T-helper 17 cell (primary cell): ENCODE measurements at places on chromosomes 6 and 20.

DNA sequence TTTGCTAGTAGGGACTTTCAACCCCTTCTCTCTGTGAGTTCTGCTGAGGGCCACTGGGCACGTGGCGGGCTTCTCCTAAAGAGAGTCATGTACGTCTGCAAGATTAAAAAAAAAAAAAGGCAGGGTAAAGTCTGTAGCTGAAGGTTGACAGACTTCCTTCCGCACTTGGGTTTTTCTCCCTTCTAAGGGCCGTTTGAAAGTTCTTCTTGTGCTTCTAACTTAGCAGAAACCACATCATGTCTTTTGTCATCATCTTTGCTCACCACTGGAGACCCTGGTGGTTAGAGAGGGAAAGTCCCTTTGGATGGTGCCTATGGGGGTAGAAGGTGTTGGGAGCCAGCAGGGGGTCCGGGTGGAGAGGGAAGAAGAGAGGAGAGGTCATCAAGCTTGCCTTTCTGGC lies 31.4 kb downstream of the PRDM1 start:
- peak overlapping the region; percentile 93 for H3K27ac ChIP-seq
- no peaks in the 10 kb centered on the region for H3K27me3 ChIP-seq
- H3K4me3 ChIP-seq: peak overlapping the region; percentile 74
- peaks cover 50% of the 10 kb centered on the region for H3K4me1 ChIP-seq
- peak; percentile 50 for DNase-seq

DNA sequence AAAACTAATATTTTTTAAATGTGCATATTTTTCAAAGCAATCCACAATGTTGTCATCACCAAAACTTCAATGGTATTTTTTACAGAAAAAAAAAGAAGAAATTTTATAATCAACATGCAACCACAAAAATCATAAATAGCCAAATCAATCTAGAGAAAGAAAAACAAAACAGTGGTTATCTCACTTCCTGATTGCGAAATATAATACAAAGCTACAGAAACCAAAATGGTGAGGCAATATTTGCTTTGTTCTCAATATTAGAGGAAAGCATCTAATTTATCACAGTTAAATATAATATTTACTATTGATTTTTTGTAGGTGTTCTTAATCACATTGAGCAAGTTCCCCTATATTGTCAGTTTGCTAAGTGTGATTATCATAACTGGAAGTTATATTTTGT lies 720.7 kb upstream of the ADGRB3 start:
- H3K36me3 ChIP-seq: no peaks in the 10 kb centered on the region
- no peak overlapping the region for H3K27ac ChIP-seq
- no peak for DNase-seq
- no peak overlapping the region for H3K4me3 ChIP-seq
- H3K27me3 ChIP-seq: no peaks in the 10 kb centered on the region

- DNase-seq: no peak
- no peak overlapping the region for H3K27ac ChIP-seq
- peaks cover 14% of the 10 kb centered on the region for H3K4me1 ChIP-seq
- peaks cover 80% of the 10 kb centered on the region for H3K27me3 ChIP-seq
- peaks cover 3% of the 10 kb centered on the region for H3K36me3 ChIP-seq
Observed at GRCh38 chr20:1803061-1803931, 91.9 kb upstream of the SIRPA start.

DNA sequence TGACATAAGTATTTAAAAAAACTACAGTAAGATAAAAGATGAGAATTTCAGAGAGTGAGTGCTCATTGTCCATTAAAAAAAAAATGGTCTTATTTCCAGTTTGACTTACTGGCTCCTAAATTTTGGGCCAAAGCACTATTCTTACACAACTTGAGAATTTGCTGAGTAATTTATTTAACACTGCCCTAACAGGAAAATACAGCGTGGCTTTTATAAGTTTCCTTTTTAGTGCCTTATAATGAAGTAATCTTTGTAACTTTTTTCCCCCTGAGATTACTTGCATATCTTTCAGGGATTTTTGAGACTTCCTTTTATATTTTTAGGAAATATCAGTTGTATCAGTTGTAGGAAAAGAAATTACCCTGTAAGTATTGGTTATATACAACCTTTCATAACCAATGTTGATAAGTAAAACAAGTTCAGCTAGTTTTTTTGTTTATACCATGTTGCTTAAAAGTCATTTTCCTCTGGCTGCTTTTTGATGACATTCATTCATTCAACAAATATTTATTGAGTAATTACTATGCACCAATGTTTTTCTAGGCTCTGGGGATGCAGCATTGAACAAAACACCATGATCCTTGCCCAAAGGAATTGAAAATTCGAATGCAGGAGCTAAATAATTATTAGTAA lies 106.4 kb upstream of the SGK1 start:
- no peaks in the 10 kb centered on the region for H3K36me3 ChIP-seq
- no peaks in the 10 kb centered on the region for H3K27me3 ChIP-seq
- no peak overlapping the region for H3K4me3 ChIP-seq
- no peak overlapping the region for H3K27ac ChIP-seq

GRCh38 chr20:21554376-21554890 lies 40.6 kb upstream of the NKX2-2 start:
- H3K27ac ChIP-seq: peak overlapping the region; percentile 34
- H3K4me1 ChIP-seq: peaks cover 11% of the 10 kb centered on the region
- no peak overlapping the region for H3K4me3 ChIP-seq
- DNase-seq: no peak
- peaks cover 14% of the 10 kb centered on the region for H3K27me3 ChIP-seq
